ENCODE measurements at places on chromosomes 2 and 18.

- no peak for DNase-seq
Observed at GRCh38 chr18:10304853-10305252, 149.6 kb upstream of the APCDD1 start.

DNA sequence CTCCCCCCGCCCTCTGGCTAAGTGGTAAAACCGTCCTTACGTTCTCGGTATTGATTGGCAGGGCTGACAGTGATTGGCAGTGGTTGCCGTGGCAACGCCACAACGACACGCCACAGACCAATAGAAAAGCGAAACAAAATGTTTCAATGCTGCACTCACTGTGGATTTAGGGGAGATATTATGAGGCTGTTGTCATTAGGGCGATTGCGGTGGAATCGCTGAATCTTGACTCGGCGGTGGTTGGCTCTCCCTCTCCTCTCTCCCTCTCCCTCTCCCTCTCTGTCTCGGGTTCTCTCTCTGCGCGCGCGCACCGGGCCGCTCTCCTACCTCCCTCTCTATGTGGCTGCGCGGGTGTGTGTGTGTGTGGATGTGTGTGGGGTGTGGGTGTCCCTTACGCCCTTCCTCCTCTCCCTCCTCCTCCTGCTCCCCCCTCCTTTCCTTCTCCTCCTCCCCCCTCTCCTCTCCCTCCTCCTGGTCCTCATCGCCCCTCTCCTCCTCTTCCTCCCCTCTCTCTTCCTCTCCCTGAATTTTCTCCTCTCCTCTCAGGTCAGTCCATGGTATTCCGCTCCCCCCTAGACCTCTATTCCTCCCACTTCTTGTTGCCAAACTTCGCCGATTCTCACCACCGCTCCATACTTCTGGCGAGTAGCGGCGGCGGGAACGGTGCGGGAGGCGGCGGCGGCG, at the start of gene SIX3:
TSS of gene SIX3 (plus strand) at position 152 of the 684 bp plus-strand sequence. CDS start at position 555, 403 bp downstream.
- DNase-seq, result no peak

GRCh38 chr2:216648105-216648504, 14.9 kb downstream of the IGFBP2 start:
- no peak for DNase-seq

- no peak for DNase-seq
Observed at GRCh38 chr2:219852626-219853025, 225.2 kb downstream of the SLC4A3 start.

- DNase-seq, result no peak
Observed at GRCh38 chr2:176936410-176936809, 276.2 kb upstream of the HNRNPA3 start.

- DNase-seq, result no peak
Observed at GRCh38 chr18:74918276-74918790, 290.6 kb downstream of the PTGR3 start.

DNA sequence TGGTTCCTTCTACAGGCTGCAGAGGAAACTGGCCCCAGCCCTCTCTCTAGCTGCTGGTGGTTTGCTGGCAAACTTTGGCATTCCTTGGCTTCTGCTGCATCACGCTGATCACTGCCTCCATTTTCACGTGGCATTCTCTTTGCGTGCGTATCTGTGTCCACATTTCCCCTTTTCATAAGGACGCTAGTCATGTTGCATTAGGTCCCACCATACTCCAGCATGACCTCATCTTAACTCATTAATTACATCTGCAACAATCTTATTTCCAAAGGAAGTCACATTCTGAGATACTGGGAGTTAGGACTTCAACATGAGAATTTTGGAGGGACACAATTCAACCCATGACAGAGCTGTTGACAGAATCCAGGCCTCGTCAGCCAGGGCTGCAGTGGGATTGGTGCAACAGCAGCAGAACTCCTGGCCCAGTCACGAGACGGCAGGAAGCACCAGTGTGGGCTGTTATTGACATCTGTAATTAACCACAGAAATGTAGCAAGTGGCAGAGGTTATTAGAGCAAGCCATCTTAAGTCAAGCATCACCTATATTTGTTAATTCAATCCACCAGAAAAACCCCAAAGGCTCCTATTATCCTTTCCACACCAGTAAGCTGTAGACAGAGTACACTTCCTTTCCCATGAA, 132.4 kb downstream of the TMEM163 start:
- no peak for DNase-seq

DNA sequence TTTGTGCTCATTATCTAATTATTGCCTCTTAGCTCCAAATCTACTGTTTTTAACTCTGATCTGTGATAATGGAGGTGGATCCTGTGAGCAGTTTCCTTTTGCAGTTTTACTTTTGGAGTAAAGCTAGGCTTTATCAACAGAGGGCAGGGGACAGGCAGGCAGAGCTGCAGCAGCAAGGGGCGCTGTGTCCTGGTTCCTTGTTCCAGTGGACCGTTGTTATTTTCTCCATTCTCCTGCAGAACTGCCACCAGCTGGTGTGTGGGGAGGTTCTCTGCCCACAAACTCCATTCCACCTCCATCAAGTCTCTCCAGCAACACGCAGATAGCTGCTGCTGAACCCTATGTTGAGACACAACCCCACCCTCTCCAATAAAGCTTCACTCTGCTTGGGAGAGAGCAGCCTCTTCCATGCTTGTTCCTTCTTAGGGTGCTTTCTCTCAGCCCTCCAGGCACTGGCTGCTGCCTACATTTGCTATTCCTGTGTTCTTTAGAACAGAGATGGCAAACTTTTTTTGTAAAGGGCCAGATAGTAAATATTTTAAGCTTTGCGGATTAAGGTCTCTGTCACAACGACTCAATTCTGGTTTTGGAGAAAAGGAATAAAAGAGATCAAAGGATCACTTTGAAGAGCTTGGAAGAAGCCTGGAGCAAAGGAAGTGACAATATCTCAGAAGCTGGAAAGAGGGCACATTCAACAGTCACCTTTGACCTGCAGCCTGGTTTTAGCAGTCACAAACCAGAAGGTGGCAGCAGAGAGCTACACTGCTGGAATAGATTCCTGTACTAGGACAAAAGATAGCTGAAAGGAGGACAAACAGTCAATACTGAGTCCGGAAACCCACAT, 208.8 kb downstream of the CCDC178 start:
- DNase-seq, result no peak

- DNase-seq, result no peak
Observed at GRCh38 chr2:143475041-143475776, 346.0 kb downstream of the ARHGAP15 start.

DNA sequence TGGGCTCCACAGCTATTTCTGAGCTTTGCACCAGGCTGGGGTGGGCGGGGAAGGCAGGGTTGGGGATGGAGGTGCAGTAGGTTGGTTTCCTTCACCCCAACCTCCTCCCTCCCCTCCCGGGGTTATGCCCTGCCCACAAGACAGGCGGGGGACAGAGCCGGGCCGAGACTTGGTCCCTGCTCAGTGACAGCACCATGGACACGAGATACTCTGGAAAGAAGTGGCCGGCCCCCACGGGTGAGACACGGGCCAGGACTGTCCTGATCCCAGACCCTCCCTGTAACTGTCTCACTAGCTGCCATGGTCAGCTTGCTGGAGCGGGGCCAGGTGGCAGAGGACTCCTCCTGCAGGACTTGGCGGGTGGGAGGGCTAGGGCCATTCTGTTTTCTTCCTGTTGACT, 59.7 kb downstream of the DYSF start:
- DNase-seq, result no peak

DNA sequence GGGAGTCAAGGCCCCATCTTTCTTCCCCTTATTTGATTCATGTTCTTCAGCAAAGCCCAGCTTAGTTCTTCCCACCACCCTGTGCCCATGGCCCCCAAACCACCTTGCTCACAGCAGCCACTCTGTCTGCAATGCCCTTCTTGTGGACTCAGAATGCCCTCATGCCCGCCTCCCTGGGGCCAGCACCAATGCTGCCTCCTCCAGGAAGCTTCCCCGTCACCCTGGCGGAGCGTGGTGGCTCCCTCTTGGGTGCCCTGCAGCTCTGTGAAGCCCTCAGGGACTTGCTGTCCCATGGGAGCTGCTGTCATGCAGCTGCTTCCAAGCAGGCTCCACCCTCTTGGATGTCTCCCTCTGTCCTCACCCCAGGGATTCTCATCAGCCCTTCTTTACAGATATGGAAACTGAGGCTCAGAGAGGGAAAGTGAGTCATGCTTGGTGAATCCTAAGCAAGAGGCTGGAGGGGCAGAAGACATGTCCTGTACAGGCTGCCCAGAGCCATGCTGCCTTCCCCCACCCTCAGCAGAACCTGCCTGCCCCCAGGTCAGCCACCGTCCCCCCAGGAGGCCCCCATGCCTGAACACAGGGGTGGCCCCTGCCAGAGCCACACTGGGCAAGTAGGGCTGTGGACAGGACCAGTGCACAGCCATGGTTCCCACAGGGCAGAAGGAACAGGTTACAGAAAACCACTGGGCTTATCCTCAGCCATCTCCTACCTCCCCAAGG, 11.8 kb upstream of the DUSP2 start:
- DNase-seq, result no peak

DNA sequence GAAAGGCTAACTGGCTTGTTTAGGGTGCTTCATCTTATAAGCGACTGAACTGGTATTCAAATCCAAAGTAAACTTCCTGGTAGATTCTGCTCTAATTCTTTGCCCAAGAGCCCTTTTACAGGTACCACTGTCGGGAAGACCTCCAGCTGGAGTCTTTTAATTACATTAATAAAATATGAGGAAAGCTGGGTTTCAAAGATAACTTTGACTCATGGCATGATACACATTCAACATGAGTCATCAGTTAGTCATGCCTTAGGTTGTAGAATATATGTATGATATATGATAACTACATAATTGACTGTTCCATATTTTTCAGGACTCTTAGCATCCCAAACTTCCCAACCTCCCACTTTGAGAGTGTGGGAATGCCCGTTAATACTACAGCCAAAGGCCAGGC, 32.3 kb downstream of the ZCCHC2 start:
- no peak for DNase-seq

GRCh38 chr2:103739186-103739585, 977.4 kb downstream of the TMEM182 start:
- DNase-seq, result no peak

- no peak for DNase-seq
Observed at GRCh38 chr2:85889627-85890281, 964 bp upstream of the ST3GAL5 start.

Measured in stimulated activated CD8-positive, alpha-beta memory T cell treated with anti-CD3 and anti-CD28 coated beads, Interleukin-15, amount 100 ng/mL, for 4 hours (primary cell).